ENCODE measurements at places on chromosomes 6 and 20.

- DNase-seq: no peak
Measured at GRCh38 chr6:39224523-39225182, 4.6 kb downstream of the KCNK5 start.

GRCh38 chr6:14425805-14426204 lies 308.2 kb downstream of the CD83 start:
- no peak for DNase-seq

GRCh38 chr6:121619013-121619412 lies 183.6 kb downstream of the GJA1 start:
- DNase-seq: no peak

DNA sequence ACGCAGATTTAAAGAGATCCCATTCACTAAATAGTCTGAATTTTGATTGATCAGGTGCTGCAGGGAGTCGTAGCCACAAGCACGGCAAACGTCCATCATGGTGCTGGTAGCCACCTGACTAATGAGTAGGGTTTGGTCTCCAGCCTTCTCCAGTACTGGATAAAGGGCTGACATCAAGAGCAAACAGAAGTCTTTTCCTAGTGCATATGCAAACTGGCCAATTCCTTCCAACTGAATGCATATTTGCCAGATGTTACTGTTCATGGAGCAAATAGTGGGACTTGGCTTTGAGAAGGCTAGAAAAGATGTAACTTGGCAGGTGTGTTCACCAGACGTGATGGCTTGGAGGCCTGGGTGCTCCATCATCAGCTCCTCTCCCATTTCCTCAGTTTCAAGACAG lies 21.6 kb downstream of the TTI1 start:
- DNase-seq: no peak

- DNase-seq: no peak
Measured at GRCh38 chr6:158115102-158115501, 53.0 kb downstream of the SERAC1 start.

DNA sequence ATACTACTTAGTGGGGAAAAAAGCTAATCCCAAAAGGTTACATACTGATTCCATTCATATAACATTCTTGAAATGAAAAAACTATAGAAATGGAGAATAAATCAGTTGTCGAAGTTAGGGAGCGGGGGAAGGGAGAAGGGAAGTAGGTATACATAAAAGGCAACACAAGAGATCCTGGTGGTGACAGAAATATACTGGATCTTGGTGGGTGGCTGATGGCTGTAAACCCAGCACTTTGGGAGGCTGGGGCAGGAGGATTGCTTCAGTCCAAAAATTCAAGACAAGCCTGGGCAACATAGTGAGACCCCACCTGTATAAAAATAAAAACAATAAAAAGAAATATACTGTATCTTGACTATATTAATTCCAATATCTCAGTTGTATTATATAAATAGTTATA lies 105.7 kb upstream of the LGSN start:
- DNase-seq: no peak

GRCh38 chr20:55375920-55376319 lies 629.4 kb downstream of the CBLN4 start:
- DNase-seq: no peak

GRCh38 chr6:71367756-71368155 lies 79.1 kb downstream of the OGFRL1 start:
- no peak for DNase-seq

DNA sequence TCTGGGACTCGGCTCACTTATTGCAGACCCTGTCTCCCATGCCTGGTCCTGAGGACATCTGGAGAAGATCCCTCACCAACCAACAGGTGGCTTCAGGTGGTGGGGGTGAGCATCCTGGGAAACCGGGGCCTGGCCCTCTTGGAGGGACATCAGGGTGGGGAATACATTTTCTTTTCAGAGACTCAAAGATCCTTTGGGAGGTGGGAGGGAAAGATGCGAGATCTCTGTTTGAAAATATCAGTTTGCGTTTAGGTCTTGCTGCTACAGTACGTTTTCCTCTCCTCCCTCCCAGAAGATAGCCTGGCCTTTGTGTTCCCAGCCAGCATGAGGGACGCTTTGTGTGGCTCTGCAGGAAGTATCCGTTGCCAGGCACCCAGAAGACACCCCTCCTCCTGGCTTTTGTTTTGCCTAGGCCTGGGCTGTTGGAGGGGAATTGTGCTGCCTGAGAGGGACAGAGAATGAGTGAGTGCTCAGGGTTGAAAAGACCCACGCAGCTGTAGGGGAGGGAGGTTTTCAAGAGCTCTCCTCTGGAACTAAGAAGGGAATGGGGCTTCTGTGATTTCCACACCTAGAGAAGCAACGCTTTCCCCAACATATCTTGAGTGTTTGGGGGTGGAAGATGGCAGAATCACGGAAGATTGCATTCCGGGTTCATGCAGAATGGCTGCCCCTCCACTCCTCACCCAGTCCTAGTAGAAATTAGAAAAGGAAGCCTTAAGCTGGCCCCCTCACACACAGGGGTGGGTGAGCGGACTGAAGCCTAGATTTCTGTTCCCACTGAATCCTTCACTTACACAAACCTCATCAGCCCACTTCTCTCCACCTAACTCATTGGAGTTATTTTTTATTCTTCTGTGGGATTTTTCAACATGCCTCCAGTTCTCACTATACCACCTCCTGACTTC lies 22.0 kb upstream of the SLC2A12 start:
- DNase-seq: no peak

DNA sequence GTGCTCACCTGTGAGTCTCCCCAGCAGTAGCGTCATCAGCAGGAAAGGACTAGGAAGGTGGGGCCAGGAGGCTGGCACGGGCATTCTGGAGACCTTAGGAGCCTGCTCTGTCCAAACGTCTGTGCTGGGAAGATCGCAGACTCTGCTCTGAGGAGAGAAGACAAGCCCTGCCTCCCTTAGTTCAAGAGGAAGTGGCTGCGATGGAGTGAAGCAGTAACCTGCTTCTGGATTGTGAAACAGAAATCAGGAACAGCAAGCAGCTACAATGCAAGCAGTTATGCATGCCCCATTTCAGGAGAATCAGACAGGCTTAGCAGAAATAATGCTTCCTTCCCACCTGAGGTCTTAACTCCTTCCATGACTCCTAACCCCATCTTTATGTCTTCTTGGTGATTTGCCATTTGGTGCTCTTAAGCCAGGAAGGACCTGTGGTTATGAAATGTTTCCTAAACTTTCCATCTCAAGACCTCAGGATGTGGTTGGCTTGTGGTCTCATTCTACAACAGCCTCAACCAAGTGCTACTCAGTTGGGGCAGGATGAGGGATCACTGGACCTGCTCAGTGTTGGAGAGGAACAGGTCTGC lies at the start of gene SIRPB1:
Gene SIRPB1, minus strand, starts transcription at position 149 of the 584 bp plus-strand sequence. Its CDS starts 65 bp downstream, at position 84.
- DNase-seq: no peak

DNA sequence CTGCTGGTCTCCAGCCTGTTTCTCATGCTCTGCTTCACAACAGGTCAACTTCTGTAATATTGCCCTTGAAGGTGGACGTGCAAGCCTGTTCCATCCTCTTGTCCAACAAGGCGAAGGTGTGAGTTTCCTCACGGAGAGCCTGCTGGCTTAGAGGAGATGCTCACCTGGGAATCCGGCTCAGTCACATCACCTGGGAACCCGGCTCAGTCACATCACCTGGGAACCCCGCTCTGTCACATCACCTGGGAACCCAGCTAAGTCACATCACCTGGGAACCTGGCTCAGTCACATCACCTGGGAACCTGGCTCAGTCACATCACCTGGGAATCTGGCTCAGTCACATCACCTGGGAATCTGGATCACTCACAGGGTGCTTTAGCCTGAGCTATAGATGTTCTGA lies 230.1 kb downstream of the ERMARD start:
- no peak for DNase-seq

DNA sequence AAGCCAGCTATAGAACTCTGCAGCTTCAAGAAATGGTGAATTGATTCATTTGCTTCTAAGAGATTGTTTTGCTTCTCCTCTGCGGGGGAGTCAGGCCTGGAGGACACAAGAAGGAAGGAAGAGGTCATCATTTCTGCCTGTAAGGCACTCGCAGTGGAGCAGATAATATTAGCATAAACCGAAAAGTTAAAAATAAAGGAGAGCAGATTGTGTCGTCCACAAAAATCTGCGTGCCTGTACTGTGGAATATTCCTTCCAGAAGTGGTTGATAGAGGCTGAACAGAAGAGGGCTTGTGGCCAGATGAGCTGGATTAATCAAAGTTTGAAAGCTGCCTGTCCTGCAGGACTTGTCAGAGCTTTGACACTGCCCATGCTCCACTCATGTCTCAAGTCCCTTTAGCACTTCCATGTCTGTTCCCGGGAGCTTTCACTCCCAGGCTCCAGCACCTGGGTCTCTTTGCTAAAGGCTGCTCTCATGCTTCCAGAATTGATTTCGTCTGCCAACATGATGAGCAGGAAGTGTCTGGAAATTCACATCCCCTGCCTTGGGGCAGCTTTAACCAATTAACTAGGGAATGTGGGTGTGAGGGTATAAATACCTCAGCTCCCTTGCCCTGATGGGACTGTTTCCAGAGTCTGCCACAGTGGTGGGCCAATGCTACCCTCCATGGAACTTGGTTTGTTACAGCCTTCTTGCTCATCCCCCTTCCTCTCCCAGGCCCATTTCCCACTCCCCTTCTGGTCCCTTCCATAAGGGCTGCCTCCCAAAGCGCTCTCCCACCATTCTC lies 65.1 kb upstream of the STX16 start:
- DNase-seq: no peak

DNA sequence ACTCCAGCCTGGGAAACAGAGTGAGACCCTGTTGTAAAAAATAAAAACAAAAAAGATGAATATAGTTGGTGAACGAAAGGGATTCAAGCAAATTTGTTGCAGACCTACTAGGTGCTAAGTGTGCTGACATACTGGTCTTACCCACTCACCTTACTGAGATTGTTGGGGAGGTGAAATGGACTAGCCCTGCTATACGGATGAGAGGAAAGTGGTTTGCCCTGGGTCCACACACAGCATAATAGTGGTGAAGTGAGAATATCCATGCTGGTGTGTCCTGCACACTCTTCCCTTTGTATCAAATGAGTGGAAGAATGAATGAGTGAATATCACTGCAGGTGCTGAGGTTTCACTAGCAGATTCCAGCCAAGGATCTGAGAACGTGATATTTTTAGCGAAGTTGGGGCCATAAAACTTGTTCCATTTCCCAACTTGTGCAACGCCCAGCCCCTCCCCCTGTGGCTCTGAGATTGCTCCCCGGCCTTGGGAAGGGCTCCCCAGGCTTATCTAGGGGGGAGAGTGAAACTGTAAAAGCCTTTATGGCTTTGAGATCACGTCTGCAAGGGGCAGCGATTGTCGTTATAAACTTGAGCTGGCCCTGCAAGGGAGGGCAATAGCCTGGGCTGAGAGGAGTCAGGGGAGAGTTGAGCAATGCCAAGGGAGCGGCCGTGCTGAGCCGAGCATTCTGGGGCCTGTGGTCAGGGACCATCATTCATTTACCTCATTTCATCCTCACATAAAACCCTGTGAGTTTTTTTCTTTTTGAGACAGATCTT lies 33.2 kb upstream of the TTPAL start:
- no peak for DNase-seq

- no peak for DNase-seq
Measured at GRCh38 chr6:166202321-166202733, 34.7 kb upstream of the TBXT start.

- no peak for DNase-seq
Measured at GRCh38 chr20:21498635-21499034, 15.2 kb downstream of the NKX2-2 start.

DNA sequence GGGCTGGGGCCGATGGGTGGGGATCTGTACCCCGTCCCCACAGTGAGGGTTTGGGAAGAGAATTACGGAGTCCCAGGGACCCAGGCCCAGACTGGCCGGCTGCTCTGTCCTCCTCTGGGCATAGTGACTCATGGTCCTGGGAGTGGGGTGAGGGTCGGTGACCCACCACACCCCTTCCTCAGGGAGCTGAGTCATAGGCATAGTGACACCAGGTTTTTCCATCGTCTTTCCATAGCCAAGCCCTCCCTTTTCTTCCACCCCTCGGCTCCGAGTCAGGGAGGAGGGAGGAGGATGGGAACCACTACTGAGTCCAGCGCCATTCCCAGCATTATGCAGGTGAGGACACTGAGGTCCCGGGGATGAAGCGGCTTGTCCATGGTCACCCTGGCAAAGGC lies 8.9 kb downstream of the CYP21A2 start:
- no peak for DNase-seq

- DNase-seq: no peak
Measured at GRCh38 chr20:25221592-25222460, 26.1 kb upstream of the PYGB start.

DNA sequence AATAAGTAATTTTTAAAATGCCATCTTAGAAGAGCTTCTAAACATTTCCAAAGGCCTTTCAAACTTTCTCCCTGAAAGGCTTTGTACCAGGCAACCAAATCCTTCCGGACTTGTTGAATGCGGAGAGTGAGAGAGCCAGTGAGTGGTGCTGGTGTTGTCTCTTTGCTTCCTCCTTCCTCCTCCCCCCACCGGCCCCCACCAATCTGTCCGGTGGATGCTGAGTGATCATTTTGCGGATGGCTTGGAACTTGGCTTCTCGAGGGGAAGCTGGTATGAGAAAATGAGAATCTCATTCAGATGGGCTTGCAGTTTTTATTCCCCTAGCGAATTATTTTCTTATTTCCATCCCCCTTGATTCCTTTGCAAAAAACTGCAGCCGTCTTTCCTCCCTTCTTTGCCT lies 97.3 kb downstream of the ANKRD60 start:
- DNase-seq: no peak

GRCh38 chr6:34319471-34319885 lies 70.7 kb upstream of the SMIM29 start:
- DNase-seq: no peak

- no peak for DNase-seq
Measured at GRCh38 chr6:8608737-8609136, 173.4 kb upstream of the SLC35B3 start.

- DNase-seq: no peak
Measured at GRCh38 chr6:63560801-63561287, 11.4 kb upstream of the LOC128125822 start.

GRCh38 chr6:46648869-46649492 lies 3.6 kb downstream of the CYP39A1 start:
- no peak for DNase-seq

GRCh38 chr6:25193460-25194171 lies 85.6 kb upstream of the CARMIL1 start:
- no peak for DNase-seq

GRCh38 chr6:150410906-150411305 lies 42.1 kb downstream of the IYD start:
- DNase-seq: no peak

- DNase-seq: no peak
Measured at GRCh38 chr6:159360306-159360705, 191.1 kb downstream of the FNDC1 start.

DNA sequence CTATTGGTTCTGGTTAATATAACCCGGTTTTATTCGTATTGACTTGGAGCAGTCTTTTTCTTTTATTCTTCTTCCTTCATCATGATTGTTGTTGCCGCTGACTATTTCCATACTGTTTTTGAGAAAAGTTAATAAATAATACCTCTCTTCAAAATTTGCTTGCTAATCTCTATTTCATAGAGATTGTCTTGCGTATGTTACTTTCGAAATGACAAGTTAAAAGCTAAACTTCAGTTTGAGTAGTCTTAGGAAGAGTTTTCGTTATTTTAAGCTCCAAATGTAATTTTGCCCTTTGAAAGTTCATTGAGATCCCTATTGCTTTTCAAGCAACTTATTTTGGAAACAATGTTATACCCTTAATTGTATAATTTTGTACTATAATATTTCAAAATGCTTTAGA lies 36.4 kb downstream of the DCBLD1 start:
- DNase-seq: no peak

- no peak for DNase-seq
Measured at GRCh38 chr6:125942672-125943527, 13.7 kb upstream of the HINT3 start.
